ENCODE measurements at places on chromosomes 12 and 14. TPM values are rescaled to one million over a fixed set of nuclear protein-coding genes. Genes with fewer than 3 reads are reported as not detected.

DNA sequence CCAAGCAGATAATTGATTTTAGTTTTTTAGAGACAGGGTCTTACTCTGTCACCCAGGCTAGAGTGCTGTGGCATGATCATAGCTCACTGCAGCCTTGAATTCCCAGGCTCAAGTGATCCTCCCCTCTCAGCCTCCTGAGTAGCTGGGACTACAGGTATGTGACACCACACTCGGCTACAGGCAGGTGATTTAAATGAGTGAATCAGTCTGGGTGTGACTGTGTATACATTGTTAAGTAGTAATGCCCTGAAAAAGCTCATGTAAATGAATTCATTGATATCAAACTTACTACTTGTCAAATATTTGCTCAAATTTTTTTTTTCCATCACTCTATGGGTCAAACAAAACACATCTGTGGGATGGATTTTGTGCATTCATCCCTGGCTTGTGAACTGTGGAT is 6.3 kb upstream of the USP44 start:
- no peak for DNase-seq

- no peak for DNase-seq
Measured at GRCh38 chr12:9043766-9044165, 54.4 kb downstream of the KLRG1 start.

- DNase-seq, result no peak
Measured at GRCh38 chr12:5514545-5514944, 82.6 kb downstream of the NTF3 start.

GRCh38 chr14:57732463-57733285 is 133.2 kb downstream of the SLC35F4 start:
- no peak for DNase-seq

DNA sequence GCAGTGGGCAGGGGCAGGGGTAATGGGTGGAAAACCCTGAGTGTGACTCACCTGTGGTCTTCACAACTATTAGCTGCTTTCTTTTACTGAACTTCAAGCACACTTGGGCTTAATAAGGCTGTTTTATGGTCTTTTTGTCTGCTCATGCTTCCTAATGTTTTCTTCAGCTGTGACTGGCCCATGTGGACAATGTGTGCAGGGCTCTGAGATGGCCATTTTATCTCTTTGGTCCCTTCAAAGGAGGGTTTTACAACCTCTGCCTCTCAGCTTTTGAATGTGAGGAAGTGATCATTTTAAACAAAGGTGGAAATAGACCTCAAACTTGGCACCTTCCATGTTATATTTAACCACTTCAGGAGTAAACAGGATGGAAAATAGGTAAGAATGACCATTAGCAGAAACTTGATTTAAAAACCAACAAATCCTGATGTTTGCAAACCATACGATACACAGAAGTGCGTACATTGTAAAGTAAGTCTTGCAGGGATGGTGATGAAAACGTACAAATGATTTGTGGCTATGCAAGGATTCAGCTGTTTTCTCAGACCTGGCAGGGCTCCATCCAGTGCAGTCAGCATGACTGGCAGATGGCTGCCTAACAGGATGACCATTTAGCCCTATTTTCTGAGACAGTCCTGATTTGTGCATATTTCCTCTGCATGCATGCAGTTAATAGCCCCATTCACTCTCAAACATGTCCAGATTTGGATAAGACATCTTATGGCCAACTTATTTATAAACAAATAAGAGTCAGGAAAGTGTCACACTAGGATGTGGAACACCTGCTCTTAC is 103.2 kb downstream of the SLC38A4 start:
- no peak for DNase-seq

- DNase-seq, result no peak
Measured at GRCh38 chr14:33938131-33938949, 12.5 kb downstream of the EGLN3 start.

GRCh38 chr12:111758120-111758561 is 8.6 kb upstream of the ALDH2 start:
- no peak for DNase-seq

Gene CRIP1
- total RNA-seq, result 276 TPM

Measured in natural killer cell (primary cell).